ENCODE measurements at places on chromosomes 3 and 15. TPM values are rescaled to one million over a fixed set of nuclear protein-coding genes. Genes with fewer than 3 reads are reported as not detected.
A peak's percentile ranks its signal among the peaks of the same experiment; 100 is the strongest.

MAP1A gene
- 28.3 TPM for polyA plus RNA-seq

ZNF80 gene
- not detected for polyA plus RNA-seq

CDCP1 gene
- 0.31 TPM for polyA plus RNA-seq

STAC gene
- 44.4 TPM for polyA plus RNA-seq

CCR8 gene
- polyA plus RNA-seq = not detected

ATP13A5 gene
- polyA plus RNA-seq = 1.0 TPM

POLQ gene
- polyA plus RNA-seq = 4.0 TPM

PSMA4 gene
- polyA plus RNA-seq = 174 TPM

- DNase-seq = peak; percentile 96
Observed at GRCh38 chr3:26652164-26652563, 29.6 kb downstream of the LRRC3B start.

- no peak for DNase-seq
Observed at GRCh38 chr15:61545763-61546162, 316.7 kb upstream of the RORA start.

DNA sequence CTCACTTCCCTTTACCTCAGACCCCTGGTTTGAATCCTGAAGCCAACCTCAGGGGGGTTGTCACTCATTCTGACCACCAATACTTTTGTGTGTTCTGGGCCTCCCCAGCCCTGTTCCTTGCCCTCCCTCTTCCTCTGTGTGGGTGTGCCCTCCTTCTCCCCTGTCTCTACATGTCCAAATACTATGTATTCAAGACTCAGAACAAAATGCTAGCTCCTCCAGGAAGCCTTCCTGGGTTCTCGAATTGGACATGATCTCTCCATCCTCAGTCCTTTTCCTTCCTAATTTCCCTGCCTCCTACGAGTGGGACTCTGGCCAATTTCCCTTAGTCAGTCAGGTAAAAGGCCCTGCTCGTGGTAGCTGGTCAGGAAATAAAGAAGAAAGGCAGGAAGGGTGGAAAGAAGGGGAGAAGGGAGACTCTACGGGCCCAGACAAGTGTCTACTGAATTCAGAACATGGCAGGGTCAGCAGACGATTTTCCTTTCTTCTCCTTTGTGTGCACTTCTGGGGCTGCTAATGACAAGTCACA is 79.7 kb downstream of the BDH1 start:
- no peak for DNase-seq

DNA sequence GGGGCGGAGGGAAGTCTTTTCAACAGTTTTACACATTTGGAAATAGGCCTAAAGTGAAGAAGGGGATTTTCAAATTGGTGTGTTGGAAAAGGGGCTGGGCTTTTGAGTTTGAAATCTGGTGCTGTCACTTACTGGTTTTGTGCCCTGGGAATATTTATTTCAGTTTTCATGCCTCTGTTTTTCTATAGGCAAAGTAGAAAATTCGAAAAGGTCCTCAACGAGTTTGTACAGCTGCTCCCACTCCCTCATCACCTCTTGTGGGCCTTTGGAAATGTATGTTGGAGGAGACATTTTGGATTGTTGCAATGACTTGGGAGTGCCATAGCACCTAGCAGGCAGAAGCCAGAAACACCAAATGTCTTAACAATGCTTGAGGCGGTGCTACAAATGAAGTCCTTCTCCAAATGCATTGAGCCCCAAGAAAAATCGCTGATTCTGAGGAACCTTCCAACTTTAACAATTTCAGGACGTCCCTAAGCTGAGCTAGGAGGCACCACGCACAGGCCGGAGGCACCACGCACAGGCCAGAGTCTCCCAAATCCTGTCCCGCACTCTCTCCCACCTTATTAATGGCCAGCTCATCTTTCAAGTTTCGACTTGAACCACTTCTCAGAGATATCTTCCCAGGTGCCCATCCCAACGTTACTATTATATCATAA is 639 bp upstream of the POLR2M start:
- DNase-seq = peak; percentile 15

DNA sequence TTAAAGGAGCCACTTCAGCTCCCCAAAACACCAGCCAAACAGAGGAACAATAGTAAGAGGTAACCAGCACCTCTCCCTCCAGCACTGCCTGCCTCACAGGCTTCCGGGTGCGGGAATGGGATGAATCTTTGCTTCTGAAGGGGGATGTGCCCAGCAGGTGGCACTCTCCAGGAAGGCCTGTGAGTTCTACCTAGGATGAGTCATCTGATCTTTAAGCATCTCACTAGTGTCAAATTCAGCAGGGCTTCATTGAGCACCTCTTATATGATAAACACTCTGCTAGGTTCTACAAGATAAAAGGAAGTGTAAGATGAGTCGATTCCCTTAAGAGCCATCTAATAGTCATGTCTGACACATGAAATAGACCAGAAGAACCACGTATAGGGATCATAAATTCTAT is 237.4 kb upstream of the UMPS start:
- DNase-seq = no peak

GRCh38 chr3:71628522-71628921 is 45.0 kb upstream of the FOXP1 start:
- no peak for DNase-seq

DNA sequence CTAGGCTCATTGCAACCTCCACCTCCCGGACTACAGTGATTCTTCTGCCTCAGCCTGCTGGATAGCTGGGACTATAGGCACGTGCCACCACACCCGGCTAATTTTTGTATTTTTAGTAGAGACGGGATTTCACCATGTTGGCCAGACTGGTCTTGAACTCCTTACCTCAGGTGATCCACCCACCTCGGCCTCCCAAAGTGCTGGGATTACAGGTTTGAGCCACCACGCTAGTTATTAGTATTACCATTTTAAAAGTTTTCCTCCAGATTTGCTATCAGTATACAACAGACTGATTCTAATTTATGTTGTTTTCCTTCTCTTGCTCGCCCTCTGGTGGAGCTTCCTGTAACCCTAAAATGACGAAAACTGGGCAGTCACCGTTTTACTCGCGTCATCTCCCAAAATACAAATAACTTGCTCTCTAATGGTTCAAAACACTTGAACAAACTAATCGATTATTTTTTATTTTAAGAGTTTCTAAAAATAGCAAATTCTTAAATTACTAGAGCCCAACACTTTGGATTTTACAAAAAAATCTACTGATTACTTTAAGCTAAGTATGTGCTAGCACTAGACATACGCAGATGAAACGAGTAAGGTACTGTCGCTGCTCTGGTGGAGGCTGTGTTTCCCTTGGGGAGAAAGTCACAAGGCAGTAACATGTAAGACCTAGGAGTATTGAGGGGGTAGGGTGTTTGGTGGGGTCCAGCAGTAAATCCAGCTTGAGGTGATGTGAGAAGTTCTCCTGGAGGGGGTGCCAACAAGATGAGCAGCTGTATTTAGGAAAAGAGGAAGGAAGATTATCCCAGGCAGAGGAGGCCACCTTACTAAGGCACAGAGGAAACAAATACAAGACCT is 203.3 kb downstream of the MBNL1 start:
- DNase-seq = peak; percentile 84

DNA sequence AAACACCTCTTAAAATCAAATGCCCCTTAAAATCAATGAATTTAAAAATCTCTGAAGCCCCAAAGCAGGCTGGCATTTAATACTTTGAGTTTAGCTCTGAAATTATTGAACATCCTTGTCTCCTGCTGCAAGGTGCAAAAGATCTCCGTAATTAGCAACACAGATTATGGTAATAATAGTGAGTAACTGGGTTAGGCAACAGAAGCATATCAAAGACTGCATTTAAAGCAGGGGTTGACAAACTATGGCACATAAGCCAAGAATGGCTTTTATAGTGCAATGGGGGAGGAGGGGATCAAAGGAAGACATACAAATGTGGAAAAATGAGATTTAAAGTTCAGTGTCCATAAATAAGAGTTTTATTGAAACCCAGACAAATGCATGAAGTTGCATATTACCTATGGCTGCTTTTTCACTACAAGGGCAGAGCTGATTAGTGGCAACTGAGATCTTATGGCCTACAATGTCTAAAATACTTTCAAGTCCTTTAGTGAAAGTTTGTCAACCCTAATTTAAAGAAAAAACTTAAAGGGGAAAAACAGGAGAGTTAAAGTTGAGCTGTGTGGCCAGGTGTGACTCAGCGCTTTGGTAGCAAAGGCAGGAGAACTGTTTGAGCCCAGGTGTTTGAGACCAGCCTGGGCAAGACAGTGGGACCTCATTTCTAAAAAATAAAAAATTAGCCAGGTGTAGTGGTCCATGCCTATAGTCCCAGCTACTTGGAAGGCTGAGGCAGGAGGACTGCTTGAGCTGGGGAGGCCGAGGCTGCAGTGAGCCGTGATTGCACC is 157.6 kb downstream of the TBL1XR1 start:
- no peak for DNase-seq

DNA sequence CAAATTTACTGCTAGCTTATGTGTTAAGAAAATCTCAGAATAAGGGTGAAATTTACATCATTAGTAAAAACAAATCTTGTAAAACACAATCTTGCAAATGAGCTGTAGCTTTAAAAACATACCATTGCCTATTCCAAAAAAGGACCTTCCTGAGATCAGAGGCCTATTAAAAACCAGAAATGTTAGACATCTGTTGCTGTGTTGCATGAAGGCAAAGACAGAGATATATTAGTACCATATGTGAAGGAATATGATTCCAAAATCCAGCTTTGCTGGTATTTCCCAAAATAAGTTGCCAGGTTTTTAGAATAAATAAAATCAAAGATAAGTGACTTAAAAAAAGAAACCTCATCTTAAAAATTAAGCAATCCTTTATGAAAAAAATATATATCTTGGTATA is 504.1 kb upstream of the CDIN1 start:
- DNase-seq = peak; percentile 59

DNA sequence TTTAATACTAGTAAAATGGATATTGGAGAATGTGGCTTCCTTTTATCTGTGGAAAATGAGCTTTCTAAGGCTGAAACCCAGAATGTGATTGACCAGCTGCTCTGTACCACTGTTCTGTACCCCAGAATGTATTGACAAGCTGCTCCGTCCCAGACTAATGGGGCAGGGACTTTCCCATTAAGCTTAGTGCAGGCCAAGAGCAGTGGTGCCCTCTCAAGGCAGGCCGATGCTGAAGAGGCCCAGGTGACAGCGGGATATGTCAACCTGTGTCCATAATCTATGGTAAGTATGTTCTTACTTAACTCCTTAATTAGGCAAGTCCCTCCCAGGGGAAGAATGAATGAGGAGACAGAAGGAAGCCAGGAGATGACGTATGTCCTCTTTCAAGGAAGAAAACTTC is 31.1 kb downstream of the SGO1 start:
- DNase-seq = no peak

DNA sequence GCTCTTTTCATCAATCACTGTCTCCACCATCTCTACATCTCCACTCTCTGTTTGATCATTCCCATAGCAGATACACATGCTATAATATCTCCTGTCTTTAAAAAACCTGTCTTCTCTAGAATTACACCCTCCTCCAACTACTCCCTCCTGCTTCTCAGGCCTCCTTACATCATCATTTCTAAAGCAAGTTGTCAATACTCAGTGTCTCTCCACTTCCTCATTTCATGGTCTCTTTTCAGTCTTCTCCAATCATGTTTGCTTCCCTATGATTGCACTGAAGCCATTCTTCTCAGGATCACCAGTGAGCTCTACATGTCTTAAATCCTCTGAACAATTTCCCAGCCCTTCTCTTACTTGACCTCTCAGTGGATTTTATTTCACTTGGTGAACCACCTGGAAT is 87.0 kb upstream of the ZNF280D start:
- no peak for DNase-seq

GRCh38 chr3:43160664-43161063 is 54.8 kb upstream of the POMGNT2 start:
- DNase-seq = no peak

GRCh38 chr3:140188285-140188684 is 253.3 kb downstream of the CLSTN2 start:
- peak; percentile 65 for DNase-seq

GRCh38 chr15:27665002-27665401 is 434.1 kb downstream of the OCA2 start:
- DNase-seq = no peak

DNA sequence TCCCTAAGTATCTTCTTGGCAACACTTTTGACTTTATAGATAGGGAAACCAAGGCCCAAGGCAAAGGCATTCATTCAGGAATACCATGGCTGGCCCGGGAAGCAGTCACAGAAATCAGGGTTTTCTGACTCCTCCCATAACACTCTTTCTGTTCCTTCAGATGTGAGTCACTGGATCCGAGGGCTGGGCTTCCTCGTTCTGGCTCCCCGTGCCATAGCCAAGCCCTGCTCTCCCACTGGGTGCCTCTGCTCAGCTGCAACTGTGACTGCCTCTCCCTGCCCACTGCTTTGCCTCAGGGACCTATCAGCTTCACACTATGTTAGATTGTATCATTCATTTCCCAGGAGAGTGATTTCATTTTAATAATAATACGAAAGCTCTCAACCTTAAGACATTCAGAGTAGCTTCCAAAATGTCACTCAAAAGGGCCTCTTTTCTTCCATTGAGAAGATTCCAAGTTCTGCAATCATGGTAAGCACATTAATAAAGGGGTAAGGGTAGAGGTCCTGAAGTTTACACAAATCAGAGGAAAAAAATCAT is 50.2 kb downstream of the GABRB3 start:
- DNase-seq = no peak

DNA sequence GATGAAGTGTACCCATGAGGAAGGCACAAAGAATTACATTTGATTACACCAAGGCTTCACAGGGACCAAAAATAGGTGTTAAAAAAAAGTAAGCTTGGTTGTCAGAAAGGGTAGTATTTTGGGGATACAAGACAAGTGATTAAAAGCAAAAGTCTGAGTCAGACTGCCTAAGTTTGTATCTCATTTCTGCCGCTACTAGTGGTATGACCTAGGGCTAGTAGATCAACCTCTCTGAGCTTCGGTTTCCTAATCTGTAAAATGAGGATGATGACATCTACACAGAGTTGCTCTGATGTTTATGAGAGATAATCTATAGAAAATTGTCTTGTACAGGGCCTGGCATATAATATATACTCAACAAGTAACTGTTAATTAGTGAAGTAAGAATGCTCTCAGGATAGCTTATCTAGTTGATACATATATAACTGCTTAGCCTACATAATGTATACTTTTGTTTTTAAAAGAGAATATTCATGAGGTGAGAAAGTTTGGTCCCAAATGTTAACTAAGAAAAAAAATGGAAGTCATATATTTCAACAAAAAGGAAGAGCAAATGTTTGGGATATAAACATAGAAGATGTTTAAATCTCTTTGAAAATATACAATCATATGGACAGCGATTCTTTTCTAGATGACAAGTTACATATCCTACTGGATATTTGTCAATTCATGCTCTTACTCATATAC is 163.0 kb upstream of the SLC2A2 start:
- DNase-seq = no peak

GRCh38 chr3:71564361-71564760 is 19.2 kb downstream of the FOXP1 start:
- peak; percentile 28 for DNase-seq

GRCh38 chr3:114556657-114557213 is 262.9 kb downstream of the TIGIT start:
- no peak for DNase-seq

DNA sequence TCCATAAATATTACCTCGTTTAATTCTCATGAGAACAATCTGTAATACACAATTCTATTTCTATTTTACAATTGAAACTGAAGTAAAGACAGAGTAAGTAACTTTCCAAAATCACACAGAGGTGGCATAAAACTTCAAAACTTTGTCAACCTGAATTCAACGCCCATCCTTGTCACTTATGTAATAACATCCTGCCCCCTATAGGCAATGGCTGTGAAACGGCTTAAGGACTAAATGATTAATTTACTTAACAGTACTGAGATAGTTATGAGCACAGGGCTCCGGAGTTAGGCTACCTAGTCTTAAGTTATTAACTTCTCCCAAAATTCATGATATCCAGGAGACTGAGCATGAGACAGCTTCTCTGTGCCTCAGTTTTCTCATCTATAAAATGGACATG is 293.1 kb upstream of the CHRM5 start:
- peak; percentile 5 for DNase-seq

- no peak for DNase-seq
Observed at GRCh38 chr3:172339892-172340291, 108.4 kb downstream of the GHSR start.

All from muscle of leg (tissue), 16 donors.